Brain pericyte (primary cell): ENCODE measurements at places on chromosomes 12 and 14.
A peak's percentile ranks its signal among the peaks of the same experiment; 100 is the strongest.

DNA sequence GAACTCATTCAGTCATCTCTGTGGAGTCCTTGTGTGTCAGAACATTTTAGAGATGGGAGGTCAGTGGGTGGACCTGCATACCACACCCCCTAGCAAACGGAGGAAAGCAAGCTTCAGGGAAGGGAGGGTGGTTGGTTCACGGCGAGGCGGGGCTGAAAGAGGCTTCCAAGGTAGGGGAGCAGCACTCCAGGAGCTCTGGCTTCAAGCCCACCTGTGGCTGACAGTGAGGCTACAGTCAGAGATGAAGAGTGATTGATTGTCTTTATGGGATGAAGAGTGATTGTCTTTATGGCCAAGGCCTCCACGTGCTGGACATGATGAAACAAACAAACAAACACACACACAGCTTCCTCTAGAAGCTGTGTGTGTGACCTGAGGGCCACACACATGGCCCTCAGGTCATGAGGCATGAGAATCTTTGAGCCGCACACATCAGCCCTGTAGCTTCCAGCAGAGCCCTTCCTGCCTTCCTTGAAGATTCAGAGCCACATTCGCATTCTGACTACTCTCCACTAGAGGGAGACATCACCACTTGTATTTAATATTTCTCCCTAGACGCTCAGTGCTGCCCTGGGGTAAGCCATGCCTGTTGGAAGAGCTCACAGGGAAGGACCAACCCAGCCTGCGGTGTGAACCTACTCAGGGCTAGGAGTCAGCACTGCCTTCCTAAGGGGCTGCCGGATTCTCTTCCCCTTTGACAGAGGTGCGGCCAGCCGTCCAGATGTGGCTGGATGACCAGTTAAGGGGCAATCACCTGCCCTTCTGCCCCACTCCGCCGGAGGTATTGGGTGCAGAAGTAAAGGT is 54.4 kb upstream of the KCNA1 start:
- DNase-seq: peak; percentile 36

DNA sequence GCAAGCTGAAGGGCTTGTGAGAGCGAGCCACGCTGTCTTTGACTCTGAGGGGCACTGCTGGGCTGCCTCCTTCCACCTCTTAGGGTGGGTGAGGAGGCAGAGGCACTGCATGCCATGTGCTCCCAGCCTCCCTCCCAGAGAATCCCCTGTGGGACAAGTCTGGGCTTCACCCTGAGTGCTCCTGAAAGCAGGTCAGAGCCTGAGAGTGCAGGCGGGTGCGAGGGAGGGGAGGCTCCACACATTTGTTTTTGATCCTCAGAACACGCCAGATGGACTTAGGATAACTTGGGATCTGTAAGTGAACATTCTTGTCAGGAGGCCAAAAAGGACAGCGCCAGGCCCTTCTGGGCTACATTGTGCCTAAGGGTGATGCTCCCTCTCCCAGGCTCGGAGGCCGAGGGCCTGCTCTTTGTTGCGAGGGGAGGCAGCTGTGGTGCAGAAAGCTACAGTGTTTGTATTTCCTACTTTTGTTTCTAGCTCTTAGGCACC is 155.4 kb downstream of the TMX1 start:
- peak; percentile 76 for DNase-seq

DNA sequence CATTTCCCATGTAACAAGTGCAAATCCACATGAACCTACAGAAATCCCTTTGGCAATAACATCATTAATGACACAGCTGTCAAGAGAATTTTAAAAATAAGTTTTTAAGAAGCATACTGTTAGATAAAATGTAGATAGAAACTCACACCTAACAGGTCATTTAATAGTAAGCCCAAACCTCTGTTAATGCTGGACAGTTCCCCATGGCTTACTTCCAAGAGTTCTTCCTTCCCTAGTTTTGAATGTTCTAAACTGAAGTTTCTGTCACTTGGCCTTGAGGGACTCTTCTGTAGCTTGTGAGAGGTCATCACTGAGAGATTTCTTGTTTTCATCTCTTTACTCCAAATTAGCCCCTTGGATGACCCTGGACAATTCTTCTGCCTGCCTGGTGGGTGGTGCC is 22.7 kb downstream of the OTX2 start:
- no peak for DNase-seq

- no peak for DNase-seq
Observed at GRCh38 chr12:113855998-113856397, 110.1 kb downstream of the RBM19 start.

DNA sequence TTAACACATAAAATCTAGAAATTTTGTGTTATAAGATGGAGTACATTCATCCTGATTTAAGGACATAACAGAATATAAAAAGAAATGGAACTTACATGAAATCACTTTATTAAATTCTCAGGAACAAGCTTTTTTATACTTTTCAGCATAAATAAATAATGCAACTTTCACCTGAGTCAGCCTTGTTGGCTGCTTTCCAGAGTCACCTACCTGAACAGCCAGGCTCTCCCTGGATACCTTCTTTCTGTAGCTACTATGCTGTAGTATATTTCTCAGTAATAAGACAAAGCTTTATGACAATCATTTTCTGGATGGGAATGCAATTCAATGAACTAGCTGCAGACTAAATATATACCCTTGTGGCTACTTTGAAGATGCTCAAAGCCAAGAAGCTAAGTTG is 111.9 kb downstream of the NTS start:
- no peak for DNase-seq

DNA sequence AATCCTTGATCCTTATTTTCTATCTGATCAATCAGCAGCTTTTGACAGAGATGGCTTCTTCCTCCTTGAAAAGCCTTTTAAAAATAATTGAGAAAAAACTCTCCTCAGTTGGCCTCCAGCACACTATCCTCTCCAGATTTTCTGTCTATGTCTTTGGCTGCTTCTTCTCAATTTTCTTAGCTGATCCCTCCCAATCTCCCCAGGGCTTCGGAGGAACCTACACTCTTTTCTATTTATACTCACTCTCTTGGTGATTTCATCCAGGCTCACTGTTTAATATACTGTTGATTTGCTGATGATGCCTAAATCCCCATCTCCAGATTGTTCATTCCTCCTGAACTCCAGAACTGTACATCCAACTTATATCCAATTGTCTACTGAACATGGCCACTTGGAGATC is 54.8 kb downstream of the RDH12 start:
- no peak for DNase-seq

DNA sequence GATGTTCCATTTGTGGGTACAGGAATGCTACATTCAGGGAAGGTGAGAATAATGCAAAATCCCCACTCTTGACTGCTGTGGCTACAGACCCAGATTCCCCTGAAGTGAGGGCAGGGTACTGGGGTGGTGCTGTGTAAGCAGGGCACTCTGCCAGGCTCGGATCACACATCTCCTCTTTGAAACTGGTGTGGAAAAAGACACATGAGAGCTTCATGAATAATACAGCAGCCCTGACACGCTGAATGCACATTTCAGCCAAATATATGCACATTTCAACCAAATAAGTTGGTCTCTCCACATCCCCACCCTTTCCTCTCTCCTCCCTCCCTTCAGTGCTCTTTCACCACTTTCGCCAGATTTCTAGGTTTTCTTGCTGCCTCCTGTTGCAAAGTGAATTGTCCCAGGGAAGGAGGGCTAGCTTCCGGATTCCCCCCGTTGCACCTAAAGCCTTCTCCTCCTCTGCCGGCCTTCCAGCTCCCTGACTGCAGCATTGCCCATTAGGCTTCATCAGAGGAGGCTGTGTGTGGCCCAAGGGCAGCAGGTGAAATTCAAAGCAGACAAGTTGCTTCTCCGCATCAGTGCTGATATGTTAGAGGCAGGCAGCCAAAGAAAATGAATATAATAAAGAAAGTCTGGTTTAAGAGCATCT is 118.2 kb upstream of the TMCC3 start:
- DNase-seq: no peak

DNA sequence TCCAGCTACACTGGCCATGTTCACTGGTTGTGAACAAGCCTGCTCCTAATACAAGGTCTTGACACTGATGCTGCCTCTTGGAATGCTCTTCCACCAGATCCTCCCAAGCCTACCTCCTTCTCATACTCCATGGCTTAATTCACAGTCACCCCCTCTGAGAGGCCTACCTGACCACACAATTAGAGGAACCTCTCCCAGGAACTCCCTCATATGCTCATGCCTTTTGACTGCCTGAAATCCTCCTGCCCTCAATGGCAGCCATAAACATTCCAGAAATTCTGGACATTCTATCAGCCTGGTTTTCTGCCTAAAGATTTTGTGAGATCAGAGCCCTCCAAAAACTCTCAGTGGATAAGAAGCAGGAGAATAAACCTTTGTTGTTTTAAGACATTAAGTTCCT is 340.2 kb downstream of the C12orf75 start:
- DNase-seq: no peak

GRCh38 chr12:124306686-124307555 is 12.0 kb downstream of the RFLNA start:
- no peak for DNase-seq

GRCh38 chr14:104596451-104596918 is 8.1 kb downstream of the TMEM179 start:
- no peak for DNase-seq

GRCh38 chr12:3726456-3726855 is 26.5 kb downstream of the CRACR2A start:
- no peak for DNase-seq

DNA sequence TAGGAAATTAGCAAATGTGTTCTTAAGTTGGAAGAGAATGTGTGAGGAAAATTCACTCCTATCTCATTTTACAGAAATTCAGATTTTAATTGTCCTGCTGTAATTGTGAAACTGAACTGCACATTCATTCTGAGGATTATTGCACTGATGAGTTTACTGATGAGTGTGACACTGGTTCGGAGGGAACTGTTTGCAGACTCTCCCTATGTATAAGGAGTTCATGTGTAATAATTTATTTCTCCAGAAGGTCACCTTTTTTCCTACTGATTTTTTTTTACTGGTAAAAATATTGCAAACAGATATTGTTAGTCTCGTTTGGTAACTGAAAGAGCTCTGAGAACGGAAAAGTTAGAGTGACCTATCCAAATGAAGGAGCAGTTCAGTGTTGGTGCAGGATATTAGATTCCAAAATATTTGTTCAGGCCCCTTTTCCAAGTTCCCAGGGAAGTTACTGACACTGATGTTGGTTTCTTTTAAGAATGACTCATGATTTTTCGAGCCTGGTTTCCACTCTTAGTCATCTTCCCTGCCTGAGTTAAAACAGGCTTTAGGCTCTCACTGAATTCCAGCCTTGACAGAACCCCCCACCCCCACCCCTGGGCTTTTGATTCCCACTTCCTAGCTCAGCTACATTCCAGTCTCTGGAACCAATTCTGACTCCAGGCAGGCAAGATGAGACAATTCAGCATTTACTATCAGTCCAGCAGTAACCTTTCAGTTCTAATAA is 18.4 kb downstream of the ANO6 start:
- peak; percentile 84 for DNase-seq

GRCh38 chr12:75656210-75656609 is 144.8 kb upstream of the KRR1 start:
- DNase-seq: no peak

DNA sequence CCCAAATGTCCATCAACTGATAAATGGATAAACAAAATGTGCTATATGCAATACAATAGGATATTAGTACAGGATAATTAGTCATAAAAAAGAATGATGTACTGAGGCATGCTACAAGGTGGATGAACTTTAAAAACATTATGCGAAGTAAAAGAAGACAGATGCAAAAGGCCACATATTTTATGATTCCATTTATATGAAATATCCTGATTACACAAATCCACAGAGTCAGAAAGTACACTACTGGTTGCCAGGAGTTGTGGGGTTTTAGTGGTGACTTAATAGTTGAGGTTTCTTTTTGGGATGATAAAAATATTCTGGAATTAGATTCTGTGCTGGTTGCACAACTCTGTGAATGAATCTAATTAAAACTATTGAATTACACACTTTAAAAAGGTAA is 12.6 kb downstream of the TRIM9 start:
- no peak for DNase-seq

DNA sequence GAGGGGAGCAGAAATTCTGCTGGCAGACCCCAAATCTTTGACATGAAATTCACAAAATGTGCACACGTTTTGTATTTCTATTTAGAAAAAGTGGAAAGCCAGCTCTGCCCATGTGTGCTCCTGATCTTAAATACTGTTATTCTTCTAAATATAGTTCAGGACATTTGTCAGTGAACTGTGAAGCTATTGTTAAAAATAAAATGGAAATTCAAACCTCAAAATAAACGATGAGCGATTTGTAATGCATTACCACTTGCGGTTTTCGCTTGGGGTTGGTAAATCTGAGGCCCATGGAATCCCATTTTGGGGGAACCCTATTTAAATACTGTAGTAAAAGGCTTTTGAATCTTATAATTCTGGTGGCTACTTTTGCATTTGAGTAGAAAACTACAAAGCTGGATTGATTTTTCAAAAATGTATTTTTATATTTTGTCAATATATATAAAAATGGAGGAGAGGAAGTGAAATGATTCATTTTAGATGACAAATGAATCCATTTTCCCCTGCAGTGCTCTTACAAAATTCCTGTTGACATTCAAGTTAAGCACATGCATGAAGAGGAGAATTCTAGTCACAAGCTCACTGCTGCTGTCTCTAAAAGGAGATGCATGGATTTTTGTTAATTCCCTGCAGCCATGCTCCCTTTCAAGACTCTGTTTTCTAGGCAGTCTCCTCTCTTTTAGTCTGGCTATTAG is 47.1 kb downstream of the FLRT2 start:
- no peak for DNase-seq

- DNase-seq: no peak
Observed at GRCh38 chr12:121697093-121697698, 15.4 kb upstream of the TMEM120B start.

GRCh38 chr12:103268831-103269514 is 226.8 kb downstream of the C12orf42 start:
- DNase-seq: no peak

GRCh38 chr12:109458771-109459208 is 18.3 kb downstream of the KCTD10 start:
- peak; percentile 39 for DNase-seq

DNA sequence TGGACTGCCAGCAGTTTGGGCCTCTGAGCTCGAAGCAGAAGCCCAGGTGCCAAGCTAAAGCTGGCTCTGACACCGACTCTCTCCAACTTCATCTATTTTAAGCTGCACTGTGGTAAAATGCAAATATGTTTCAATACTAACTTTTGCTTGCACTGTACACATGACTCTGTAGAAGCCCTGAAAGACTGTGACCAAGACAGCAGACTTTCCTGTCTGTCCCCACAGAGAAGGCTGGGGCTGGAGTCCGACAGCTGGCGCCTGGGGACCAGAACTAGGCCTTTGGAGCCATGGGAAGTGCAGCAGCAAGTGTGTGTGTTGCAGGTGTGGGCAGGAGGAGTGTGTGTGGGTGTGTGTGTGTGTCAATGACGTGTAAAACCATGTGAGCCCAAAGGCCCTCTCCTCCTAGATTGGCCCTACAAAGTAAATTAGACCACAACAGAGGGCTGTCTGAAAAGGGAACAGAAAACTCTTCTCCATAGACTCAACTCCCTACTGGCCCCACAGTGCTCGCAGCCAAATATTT is 16.4 kb upstream of the RAB35 start:
- DNase-seq: no peak

DNA sequence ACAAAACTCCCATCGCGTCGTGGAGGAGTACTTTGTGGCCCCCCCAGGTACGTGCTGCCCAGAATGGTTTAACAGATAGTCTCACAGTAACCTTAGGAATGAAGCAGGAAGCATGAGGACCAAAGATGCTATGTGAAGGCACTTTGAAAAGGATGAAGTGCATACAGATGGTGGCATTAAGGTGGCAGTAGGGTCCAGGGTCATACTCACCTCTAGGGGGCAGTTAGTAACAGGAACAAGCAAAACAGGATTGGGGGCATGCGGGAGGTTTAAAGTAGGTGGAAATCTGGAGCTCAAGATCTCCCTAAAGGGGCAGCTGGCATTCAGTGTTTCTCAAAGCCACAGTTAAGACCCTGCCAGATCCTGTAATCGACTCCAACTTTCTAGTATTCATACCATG is 10.9 kb downstream of the GATC start:
- no peak for DNase-seq

GRCh38 chr12:113200021-113200797 is 14.7 kb downstream of the RITA1 start:
- DNase-seq: no peak
